Activated CD4-positive, alpha-beta T cell treated with anti-CD3 and anti-CD28 coated beads, Interleukin-10, Interleukin-2, amounts not matched to agents 100 ng/mL and 50 ng/mL, durations not matched to agents 16 hours and 8 hours (primary cell): ENCODE measurements at places on chromosomes 16 and 17.

DNA sequence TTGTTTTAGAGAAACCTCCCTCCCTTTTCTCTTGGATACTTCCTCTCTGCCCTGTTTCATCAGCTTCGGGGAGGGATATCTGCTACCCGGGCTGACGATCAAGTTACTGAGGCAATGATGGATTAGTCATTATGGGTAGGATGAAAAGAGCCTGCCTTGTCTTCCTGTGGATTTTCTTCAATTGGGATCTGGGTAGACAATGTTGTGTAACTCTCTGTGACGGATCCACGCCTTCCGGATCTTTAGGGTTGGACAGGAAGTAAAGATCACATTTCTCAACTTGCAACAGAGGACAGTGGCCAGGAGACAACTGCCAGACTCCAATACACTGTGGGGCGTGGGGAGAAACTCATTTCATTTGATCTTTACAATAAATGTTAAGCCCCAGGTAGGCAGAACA lies 11.3 kb upstream of the CHST6 start:
- DNase-seq, result no peak

- no peak for DNase-seq
Measured at GRCh38 chr17:79977161-79977631, 58.5 kb downstream of the TBC1D16 start.

DNA sequence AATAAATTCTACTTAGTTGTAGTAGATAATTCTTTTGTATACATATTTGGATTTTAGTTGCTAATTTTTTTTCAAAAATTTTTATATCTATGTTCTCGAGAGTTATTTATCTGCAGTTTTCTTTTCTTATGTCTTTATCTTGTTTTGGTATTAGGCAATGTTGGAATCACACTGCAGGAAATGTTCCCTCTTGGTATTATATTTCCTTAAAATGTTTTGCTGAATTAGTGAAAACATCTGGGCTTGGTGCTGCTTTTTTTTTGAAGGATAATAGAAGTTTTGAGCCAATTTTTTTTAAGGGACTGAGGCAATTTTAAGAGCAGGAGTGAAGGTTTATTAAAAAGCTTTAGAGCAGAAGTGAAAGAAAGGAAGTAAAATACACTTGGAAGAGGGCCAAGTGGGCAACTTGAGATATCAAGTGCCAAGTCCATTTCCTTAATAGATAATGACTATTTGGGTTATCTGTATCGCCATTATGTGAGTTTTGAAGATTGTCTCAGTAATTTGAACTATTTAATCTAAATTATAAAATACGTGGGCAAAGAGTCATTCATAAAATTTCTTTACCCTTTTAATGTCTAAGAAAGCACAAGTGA lies 1390.1 kb upstream of the CDH8 start:
- no peak for DNase-seq

- no peak for DNase-seq
Measured at GRCh38 chr16:81061871-81062608, 15.0 kb downstream of the C16orf46 start.

- DNase-seq, result no peak
Measured at GRCh38 chr16:64151990-64152767, 969.7 kb downstream of the CDH11 start.
